ENCODE measurements at places on chromosomes 2 and 18.
A peak's percentile ranks its signal among the peaks of the same experiment; 100 is the strongest.

- DNase-seq: no peak
Observed at GRCh38 chr2:239678186-239678490, 277.3 kb upstream of the HDAC4 start.

- DNase-seq: no peak
Observed at GRCh38 chr2:206480620-206481019, 37.3 kb downstream of the ADAM23 start.

DNA sequence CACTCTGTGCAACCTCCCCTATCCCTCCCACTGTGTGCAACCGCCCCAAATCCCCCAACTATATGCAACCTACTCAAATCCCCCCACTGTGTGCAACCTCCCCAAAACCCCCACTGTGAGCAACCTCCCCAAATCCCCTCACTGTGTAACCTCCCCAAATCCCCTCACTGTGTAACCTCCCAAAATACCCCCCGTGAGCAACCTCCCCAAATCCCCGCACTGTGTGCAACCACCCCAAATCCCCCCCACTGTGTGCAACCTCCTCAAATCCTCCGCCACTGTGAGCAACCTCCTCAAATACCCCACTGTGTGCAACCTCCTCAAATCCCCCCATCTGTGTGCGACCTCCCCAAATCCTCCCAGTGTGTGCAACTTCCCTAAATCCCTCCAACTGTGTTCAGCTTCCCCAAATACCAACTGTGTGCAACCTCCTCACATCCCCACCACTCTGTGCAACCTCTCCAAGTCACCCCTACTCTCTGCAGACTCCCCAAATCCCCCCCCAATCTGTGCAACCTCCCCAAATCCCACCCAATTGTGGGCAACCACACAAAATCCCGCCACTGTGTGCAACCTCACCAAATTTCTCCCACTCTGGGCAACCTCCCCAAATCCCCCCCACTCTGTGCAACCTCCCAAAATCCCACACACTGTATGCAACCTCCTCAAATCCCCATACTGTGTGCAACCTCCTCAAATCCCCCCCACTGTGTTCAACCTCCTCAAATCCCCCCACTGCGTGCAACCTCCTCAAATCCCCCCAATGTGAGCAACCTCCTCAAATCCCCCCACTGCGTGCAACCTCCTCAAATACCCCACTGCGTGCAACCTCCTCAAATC lies 114.1 kb downstream of the TPO start:
- no peak for DNase-seq

DNA sequence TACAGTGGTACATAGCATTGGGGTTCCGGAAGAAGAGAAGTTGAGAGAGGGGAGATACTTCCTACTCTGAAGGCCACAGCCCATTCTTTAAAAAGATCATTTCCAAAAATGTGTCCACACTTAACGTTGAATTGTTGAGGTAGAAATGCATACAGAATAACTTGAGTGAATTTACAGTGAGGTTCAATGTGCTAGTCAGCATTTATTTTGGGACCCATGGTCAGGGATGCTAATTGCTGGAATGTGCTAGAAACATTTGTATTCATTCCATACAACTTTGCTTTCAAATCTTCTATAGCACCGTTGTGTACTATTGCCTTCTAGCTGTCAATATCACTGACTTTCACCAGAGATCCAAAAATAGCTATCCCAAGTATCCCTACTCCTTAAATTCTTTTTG lies 325.9 kb downstream of the SATB2 start:
- DNase-seq: no peak

- DNase-seq: peak; percentile 79
Observed at GRCh38 chr2:61434314-61434713, 36.6 kb downstream of the USP34 start.

DNA sequence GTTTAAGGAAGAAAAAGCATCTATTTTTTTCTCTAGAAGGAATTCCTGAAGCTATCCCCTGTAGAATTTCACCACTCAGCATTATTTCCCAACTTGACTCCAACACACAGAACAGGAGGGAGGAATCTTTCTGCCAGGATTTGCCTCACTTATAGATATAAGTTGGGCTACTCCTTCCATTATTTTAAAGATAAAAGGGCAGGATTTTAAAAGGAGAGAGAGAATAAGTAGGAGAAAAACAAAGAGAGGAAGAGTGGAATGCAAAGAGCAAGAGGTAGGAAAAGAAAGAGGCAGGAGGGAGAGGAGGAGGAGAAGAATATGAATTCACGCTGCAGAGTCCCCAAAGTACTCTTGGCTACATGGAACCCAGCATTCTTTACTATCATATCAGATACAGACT lies 182.5 kb downstream of the TCF4 start:
- no peak for DNase-seq

DNA sequence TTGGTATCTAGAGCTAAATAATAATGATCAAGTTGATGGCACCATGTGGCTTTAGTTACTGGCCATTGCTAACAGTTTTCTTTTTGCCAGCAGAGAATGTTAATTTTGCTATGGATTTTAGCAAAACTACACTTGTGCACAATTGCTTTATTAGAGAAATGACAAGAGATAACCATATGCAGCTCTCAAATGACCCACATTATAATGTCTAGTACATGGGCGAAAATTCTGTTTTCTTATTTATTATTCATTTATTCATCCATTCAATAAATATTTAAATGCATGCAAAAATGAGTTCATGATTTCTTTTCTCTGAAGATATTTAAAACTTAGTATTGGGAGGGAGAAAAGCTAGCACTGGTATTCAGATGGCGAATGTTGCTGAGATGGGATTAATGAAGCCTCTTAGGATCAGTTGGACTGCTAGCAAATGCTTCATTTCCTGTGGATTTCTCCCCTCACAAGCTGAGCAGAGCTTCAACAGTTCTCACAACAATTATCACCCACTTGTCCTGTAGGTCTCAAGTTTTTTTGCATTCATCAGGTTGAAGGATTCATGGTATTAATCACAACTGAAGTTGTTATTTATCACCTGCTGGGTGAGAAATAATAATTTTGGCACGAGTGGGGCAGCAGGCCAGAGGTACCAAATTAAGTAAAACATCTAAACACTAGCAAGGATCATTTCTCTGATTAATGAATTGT lies 95.2 kb downstream of the MTX2 start:
- no peak for DNase-seq

GRCh38 chr2:201430839-201431238 lies 20.4 kb downstream of the TRAK2 start:
- no peak for DNase-seq

DNA sequence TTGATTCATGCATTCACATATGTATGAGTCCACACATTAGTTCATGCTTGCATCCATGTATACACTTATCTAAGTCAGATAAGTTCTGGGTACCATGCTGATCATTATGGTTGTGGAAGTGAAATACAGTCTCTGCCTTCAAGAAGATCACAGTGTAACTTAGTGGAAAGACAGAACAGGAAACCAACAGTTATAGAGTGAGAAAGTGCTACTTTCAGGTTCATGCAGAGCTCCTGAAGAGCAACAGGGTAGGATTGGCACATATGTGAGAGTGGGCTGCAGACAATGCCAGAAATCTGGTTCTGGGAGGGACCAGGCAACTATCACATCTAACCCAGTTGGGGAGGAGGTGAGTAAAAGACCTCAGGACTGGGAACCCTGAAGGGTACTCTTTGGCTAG lies 35.4 kb upstream of the PGAP1 start:
- DNase-seq: no peak

DNA sequence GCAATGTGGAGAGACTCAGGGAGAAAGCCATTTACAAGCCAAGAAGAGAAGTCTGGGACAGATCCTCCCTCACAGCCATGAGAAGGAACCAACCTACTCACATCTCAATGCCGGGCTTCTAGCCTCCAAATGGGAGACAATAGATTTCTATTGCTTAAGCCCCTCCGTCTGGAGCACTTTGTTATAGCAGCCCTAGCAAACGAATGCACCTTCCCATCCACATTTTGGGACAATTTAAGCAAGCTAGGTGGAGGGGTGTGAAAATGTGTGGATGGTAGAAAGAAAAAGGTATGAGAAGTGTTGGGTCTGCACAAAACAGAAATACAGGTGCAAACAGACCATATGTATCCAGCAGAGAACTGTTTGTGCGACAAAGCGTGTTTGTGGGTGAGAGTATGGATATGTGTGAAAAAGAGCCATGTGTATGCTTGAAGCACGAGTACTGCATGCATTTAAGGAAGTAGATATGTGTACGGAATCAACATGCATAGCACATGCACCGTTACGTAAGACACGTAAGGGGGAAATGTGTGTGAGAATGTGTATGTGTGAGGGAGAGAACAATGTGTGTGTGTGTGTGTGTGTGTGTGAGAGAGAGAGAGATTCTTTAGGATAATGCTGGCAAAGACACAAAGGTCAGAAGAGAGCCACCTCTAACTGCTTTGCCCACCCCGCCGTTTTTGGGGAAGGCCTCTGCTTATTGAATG lies 13.1 kb upstream of the E2F6 start:
- no peak for DNase-seq

- DNase-seq: no peak
Observed at GRCh38 chr2:95292623-95293260, 4.4 kb upstream of the KCNIP3 start.

- DNase-seq: no peak
Observed at GRCh38 chr18:12990123-12990475, 1.1 kb upstream of the CEP192 start.

DNA sequence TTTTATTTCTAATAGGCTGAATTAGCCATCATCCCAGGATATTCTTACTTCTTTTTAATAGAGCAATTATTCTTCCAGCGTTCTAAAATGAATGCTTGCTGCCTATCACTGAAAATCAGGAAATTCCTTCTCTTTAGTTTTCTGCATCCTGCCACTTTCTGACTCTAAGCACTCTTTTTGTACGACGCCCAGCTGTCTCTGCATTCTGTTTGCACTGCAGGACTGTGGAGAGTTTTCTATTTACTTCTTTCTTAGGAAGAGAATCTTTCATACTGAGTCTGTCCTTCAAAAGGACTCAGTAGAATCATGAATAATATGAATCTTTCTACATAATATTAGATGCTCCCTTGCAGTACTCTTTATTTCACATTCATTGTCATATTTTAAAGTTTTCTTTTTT lies 360.4 kb upstream of the DSEL start:
- no peak for DNase-seq

GRCh38 chr18:1149709-1150108 lies 245.0 kb downstream of the ADCYAP1 start:
- no peak for DNase-seq

- no peak for DNase-seq
Observed at GRCh38 chr2:69175790-69176715, 163.1 kb downstream of the ANTXR1 start.

- no peak for DNase-seq
Observed at GRCh38 chr2:9657731-9658130, 26.9 kb upstream of the YWHAQ start.

GRCh38 chr18:6748241-6748640 lies 18.7 kb downstream of the ARHGAP28 start:
- peak; percentile 53 for DNase-seq

GRCh38 chr2:32963941-32964340 lies 17.2 kb downstream of the LTBP1 start:
- DNase-seq: no peak

- DNase-seq: no peak
Observed at GRCh38 chr18:49444581-49444980, 15.9 kb downstream of the DYM start.

DNA sequence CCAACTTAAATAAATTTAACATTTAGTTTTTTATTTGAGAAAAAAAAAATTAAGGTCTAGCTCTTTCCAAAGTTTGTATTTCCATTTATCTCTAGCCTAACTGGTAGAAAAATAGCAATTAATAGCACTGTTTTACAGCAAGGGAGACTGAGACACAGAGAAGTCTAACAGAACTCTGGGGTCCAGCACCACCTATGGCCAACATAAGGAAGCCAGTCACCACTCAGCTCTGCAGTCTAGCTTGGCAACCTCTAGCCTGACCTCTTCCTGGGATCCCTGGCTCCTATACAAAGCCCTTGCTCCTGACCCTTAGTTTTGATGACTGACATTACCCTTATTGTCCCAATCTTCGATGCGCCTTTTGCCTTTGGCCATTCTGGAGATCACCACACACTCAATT lies 114.1 kb upstream of the TLK1 start:
- DNase-seq: no peak

DNA sequence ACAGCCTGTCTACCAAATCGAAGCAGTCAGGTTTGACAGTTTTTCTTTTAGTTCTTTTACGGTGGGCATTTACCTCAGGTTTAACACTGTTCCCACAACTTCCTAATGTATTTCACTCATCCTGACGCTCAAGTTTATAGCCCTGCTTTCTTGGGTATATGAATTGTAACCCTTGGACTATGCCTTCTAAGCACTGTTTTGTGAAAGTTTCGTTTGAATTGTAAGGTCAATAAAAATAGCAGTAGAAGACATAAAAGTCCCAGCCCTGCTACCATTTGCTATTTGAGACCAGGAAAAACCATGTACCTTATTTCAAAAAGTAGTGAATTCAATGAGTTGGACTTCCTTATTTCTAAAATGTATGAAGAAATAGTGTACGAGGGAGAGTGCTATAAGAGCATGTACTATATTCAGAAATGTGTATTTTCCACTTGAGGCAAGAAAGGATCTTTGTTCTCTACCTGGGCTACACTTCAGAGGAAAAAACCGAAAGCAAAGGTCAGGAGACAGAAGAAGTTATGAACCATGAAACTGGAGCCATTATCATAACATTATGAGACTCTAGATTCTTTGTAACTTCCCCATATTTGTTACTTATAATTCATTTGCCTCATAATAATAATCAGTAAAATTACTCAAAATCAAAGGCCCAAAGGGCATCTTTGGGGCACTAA lies 1.9 kb upstream of the ZC3H15 start:
- DNase-seq: no peak

GRCh38 chr2:169110419-169110818 lies 41.1 kb downstream of the DHRS9 start:
- DNase-seq: no peak

GRCh38 chr2:18182861-18183260 lies 304.4 kb downstream of the KCNS3 start:
- no peak for DNase-seq

- no peak for DNase-seq
Observed at GRCh38 chr18:55314031-55314430, 274.0 kb downstream of the TCF4 start.

Data from gastrocnemius medialis (tissue), 4 donors.